SK-N-SH (cell line): ENCODE measurements at places on chromosomes 11 and 22. TPM values are rescaled to one million over a fixed set of nuclear protein-coding genes. Genes with fewer than 3 reads are reported as not detected.

GRCh38 chr11:90722552-90723190, 499.8 kb upstream of the CHORDC1 start:
- DNase-seq: no peak

- DNase-seq: no peak
Observed at GRCh38 chr11:74630043-74630442, 37.7 kb downstream of the POLD3 start.

DNA sequence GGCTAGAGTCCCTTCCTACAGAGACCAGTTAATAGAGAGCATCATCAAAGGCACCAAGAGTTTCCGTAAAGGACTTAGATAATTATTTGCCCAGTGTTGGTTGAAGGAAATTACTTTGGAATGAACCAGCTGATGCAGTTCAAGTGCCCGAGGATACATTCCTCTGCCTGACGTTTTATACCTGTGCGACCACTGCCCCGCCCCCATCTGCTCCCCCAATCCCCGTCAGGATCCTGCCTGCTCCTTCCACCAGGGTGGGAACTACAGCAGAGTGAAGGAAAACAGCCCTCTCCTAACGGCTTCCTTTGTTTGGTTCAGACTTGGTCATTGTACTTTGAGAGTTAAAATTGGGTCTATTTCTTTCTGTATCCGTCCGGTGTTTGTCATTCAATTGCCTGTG, 761.5 kb downstream of the NTM start:
- DNase-seq: no peak

DNA sequence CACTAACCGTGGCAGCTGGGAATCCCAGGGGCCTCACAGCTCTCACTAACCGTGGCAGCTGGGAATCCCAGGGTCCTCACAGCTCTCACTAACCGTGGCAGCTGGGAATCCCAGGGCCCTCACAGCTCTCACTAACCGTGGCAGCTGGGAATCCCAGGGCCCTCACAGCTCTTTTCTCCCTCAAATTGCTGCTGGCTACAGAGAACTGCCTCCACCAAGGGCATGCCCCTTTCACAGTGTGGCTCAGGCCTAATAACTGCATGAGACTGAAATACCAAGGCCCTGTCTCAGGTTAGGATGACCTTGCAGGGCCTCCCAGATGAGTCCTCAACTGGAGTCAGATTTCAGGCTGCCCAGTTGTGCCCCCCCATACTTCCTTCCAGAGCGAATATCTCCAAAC, 35.1 kb upstream of the GGTLC2 start:
- DNase-seq: no peak

GRCh38 chr11:69683764-69684333, 8.7 kb upstream of the LTO1 start:
- DNase-seq: no peak

DNA sequence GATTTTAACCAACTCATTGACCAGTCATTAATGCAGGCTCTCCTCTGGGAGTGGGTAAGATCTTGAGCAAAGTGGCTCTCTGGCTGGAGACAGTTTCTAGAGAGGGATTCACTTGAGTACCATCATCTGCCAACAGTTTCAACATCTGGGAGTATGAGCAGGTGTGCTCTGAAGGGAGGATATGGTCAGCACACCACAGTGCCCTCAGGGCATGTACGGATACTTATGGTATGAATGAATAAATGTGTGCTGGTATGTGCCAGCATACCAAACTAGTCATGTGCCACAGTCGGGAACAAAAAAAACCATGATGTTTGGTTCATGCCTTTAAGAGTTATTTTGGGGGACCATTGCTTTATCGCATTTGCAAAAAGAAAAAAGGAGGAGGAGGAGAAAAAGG, 1197.5 kb upstream of the TENM4 start:
- no peak for DNase-seq

TUB gene
- polyA plus RNA-seq: 11.3 and 16.9 TPM in 2 replicates

- no peak for DNase-seq
Observed at GRCh38 chr22:35328472-35328885, 28.8 kb downstream of the TOM1 start.
